ENCODE measurements at places on chromosomes 13 and 19.

- DNase-seq, result no peak
Observed at GRCh38 chr19:33157906-33158305, 26.0 kb downstream of the WDR88 start.

- DNase-seq, result no peak
Observed at GRCh38 chr13:99217461-99218110, 16.9 kb downstream of the UBAC2 start.

GRCh38 chr13:51786425-51787265, 17.3 kb downstream of the DHRS12 start:
- no peak for DNase-seq

GRCh38 chr13:111365149-111366005, 44.9 kb downstream of the TEX29 start:
- DNase-seq, result no peak

DNA sequence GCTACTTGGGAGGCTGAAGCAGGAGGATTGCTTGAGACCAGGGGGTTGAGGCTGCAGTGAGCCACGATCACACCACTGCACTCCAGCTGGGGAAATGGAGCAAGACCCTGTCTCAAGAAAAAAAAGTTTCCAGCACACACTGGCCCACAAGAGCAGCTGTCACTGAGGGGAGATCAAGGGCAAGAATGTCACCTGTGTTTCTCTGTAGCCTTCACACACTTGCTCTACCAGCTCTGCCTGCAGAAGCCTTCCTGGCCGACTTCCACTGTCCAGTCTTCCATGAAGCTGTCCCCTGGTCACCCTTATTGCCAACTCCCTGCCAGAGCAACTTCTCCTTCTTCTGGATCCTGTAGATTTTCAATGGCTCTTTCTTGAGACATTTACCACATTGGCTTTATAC, 158.0 kb downstream of the KCTD15 start:
- DNase-seq, result no peak

DNA sequence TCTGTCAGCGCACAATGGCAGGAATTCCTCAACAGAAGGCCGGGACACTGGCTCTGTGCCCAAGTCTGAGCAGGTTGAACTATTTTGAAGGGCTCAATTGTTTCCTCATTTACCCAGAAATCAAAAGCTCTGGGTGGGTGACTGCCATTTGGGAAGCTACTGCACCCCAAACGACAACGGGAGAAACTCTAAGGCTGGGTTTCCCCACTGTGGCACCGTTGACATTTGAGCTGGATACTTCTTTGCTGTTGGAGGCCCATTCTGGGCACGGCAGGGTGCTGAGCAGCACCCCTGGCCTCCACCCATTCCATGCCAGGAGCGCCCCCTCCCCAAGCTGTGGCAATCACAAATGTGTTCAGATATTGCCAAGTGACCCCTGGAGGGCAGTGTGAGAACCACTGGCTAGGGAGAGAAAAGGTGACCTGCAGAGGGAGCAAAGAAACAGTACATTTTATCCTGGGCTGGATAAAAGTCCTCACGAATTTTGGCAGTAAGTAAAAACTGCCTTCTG, 62.5 kb downstream of the RFX2 start:
- DNase-seq, result no peak
